ENCODE measurements at places on chromosomes 3 and 15.

- no peaks in the 10 kb centered on the region for H3K36me3 ChIP-seq
- H3K4me1 ChIP-seq, result peaks cover 3% of the 10 kb centered on the region
- no peak for DNase-seq
- H3K27me3 ChIP-seq, result peaks cover 3% of the 10 kb centered on the region
- no peak overlapping the region for H3K4me3 ChIP-seq
- H3K27ac ChIP-seq, result no peak overlapping the region
Measured at GRCh38 chr3:2094941-2095340, 3.7 kb upstream of the CNTN4 start.

- no peaks in the 10 kb centered on the region for H3K27me3 ChIP-seq
- no peak for DNase-seq
- no peaks in the 10 kb centered on the region for H3K4me1 ChIP-seq
Measured at GRCh38 chr3:17234382-17234781, 349.6 kb downstream of the PLCL2 start.

DNA sequence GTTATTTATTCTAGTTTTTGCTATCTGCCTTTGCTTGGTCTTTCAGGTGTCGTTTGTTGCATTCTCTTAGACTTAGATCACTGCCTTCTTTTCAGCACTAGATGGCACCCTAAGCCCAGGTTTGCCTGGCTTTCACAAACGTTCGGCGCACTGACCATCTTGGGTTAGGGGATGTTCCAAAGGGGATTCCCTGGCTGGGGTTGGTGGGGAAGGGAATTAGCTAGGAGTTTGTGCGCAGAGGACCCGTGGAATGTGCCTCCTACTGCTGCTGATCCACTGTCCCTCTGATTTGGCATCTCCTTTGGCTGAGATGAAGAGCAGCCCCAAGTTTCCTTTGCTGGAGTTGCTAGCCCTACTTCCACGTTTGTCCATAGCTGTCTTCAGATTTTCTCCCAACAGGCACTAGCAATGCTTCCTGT lies 33.9 kb downstream of the PFN2 start:
- no peaks in the 10 kb centered on the region for H3K27me3 ChIP-seq
- H3K36me3 ChIP-seq, result no peaks in the 10 kb centered on the region
- H3K4me3 ChIP-seq, result no peak overlapping the region
- no peaks in the 10 kb centered on the region for H3K4me1 ChIP-seq
- peak; percentile 90 for DNase-seq

DNA sequence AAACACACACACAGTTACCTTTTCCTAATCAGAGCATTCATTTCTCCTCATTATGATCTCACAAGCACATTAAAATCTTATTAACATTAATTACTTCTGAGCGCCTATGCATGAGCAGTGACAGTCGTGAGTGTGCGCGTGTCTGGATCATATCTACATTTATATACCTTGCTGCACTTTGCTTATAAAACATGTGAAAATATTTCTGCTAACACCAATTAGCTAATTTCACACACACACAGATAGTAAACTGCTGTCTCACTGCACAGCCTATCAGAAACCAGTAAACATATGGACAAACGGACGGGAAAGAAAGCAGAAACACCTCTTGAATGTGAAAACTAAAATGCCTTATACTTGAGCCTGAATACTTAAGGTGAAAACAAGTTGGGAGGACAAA lies 64.8 kb downstream of the ZBTB20 start:
- no peaks in the 10 kb centered on the region for H3K4me1 ChIP-seq
- no peaks in the 10 kb centered on the region for H3K27me3 ChIP-seq
- H3K36me3 ChIP-seq, result no peaks in the 10 kb centered on the region

DNA sequence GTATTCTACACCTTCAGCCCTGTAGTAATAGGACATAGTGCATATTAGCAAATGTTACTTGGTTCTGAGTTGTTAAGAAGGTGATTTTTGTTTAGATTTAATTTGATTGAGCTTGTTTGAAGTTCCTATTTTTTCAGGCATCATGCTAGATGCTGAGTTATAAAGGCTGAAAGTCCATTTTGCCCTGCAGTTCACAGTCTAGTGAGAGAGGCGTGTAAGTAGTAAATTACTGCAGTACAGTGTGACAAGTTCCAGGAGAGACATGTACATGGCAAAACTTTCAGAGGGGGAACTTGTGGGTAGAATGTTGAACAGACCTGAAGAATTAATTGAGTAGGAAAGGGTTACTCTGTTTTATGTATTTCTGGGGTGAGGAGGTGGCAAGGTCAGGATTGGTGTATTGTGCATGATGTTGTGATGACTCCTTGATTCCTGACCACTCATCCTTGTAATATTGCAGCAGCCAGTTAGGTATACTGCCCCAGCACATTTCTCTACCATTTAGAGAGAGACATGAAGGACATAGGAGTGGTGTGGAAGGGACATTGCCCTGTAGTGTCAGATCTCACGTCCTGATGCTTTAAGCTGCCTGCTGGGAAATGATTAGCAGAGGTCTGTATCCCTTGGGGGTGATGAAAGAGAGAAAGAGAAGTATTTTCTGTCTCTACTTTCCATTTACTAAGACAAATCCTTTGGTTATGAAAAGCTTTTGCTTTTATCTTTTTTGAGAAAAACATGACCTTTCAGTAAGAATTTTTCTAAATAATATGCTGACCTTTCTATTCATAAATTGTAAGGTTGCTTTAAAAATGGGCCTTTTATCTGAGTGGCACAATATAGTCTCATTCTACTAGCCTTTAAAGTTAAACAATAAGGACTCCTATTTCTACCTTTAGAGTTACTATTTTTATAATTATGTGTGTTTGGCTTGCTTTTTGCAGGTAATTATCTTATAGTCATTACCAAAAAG lies 16.9 kb downstream of the SACM1L start:
- H3K36me3 ChIP-seq, result peaks cover 1% of the 10 kb centered on the region
- H3K4me1 ChIP-seq, result peaks cover 2% of the 10 kb centered on the region
- no peaks in the 10 kb centered on the region for H3K27me3 ChIP-seq

GRCh38 chr15:73935547-73935946 lies 9.3 kb downstream of the LOXL1 start:
- no peaks in the 10 kb centered on the region for H3K4me1 ChIP-seq
- no peak overlapping the region for H3K4me3 ChIP-seq
- no peak overlapping the region for H3K27ac ChIP-seq
- H3K27me3 ChIP-seq, result no peaks in the 10 kb centered on the region

- no peaks in the 10 kb centered on the region for H3K4me1 ChIP-seq
- H3K36me3 ChIP-seq, result no peaks in the 10 kb centered on the region
- H3K27me3 ChIP-seq, result no peaks in the 10 kb centered on the region
- peak; percentile 75 for DNase-seq
Measured at GRCh38 chr3:152474585-152474984, 205.9 kb downstream of the MBNL1 start.

DNA sequence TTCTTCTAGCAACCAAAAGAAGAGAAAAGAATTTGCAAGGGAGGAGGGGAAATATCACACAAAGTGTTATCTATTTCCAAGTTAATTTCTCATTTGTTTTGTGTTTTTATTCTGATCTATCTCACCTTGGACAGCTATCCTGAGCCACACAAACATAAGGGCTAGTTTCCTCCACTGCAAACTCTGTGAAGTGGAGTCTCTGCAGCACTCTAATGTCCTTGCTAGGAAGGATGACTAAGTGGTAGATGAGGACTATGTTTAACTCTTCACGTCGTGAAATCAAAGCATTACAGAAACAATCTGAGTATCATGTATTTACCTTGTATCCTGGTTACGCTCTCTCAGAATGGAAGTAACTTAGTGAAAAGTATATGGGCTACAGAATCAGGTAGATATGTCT lies 33.9 kb upstream of the CHRM5 start:
- no peak overlapping the region for H3K4me3 ChIP-seq
- H3K27me3 ChIP-seq, result no peaks in the 10 kb centered on the region
- H3K27ac ChIP-seq, result no peak overlapping the region
- H3K36me3 ChIP-seq, result no peaks in the 10 kb centered on the region
- DNase-seq, result no peak

GRCh38 chr3:195880037-195880431 lies 28.3 kb downstream of the TNK2 start:
- no peaks in the 10 kb centered on the region for H3K4me1 ChIP-seq
- no peaks in the 10 kb centered on the region for H3K36me3 ChIP-seq
- H3K27me3 ChIP-seq, result no peaks in the 10 kb centered on the region
- no peak for DNase-seq
- no peak overlapping the region for H3K4me3 ChIP-seq

- H3K36me3 ChIP-seq, result no peaks in the 10 kb centered on the region
- no peaks in the 10 kb centered on the region for H3K4me1 ChIP-seq
- no peak overlapping the region for H3K27ac ChIP-seq
- DNase-seq, result no peak
Measured at GRCh38 chr3:167650459-167650858, 3.3 kb downstream of the WDR49 start.

GRCh38 chr15:39406485-39406884 lies 174.4 kb upstream of the THBS1 start:
- no peak overlapping the region for H3K27ac ChIP-seq
- no peak for DNase-seq
- H3K27me3 ChIP-seq, result no peaks in the 10 kb centered on the region
- no peaks in the 10 kb centered on the region for H3K36me3 ChIP-seq
- no peak overlapping the region for H3K4me3 ChIP-seq

- peak; percentile 51 for DNase-seq
- no peak overlapping the region for H3K4me3 ChIP-seq
- H3K36me3 ChIP-seq, result no peaks in the 10 kb centered on the region
- no peak overlapping the region for H3K27ac ChIP-seq
- H3K27me3 ChIP-seq, result no peaks in the 10 kb centered on the region
Measured at GRCh38 chr3:161649900-161650484, 153.4 kb downstream of the OTOL1 start.

DNA sequence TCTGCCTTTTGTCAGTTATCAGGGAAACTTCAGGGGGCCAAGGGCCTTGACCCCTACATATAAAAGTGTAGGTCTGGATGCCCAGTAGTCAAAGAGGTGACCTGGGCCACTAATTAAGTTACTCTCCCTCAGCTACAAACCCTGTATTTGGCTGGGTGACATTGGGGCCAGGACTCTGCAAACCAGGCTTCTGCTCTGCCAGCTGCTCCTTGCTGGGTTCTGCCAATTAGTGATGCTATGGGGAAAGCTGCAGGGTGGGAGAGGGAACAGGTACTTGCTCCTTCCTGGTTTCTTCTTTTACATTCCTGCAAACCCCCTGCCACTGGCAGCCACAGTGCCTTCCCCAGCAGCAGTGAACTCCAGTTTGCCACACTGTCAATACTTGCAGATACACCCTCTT lies 179.2 kb downstream of the CADPS start:
- no peak overlapping the region for H3K27ac ChIP-seq
- no peak overlapping the region for H3K4me3 ChIP-seq
- H3K36me3 ChIP-seq, result no peaks in the 10 kb centered on the region
- H3K4me1 ChIP-seq, result no peaks in the 10 kb centered on the region
- DNase-seq, result no peak

- no peak overlapping the region for H3K4me3 ChIP-seq
- no peak overlapping the region for H3K27ac ChIP-seq
- DNase-seq, result peak; percentile 29
- no peaks in the 10 kb centered on the region for H3K27me3 ChIP-seq
Measured at GRCh38 chr3:99789011-99789721, 28.5 kb upstream of the CMSS1 start.

DNA sequence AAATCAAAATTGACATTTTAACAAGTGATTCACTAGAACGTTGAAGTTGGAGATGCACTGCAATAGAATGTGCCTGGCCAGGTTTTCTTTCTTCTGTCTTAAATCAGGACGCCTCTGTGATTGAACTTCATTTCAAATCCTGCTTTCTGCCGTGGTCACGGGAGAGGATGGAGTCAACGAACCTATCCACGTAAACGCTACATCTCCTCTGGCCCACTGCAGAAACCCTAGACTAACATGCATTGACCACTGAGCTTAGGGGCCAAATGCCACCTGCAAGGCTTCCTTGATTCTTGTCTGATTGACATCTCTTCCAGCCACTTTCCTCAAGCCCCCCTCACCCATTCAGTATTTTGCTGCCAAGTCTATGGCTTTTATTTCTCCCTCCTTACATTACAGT lies 6.3 kb upstream of the MECOM start:
- H3K4me3 ChIP-seq, result no peak overlapping the region
- H3K4me1 ChIP-seq, result peaks cover 5% of the 10 kb centered on the region
- peaks cover 27% of the 10 kb centered on the region for H3K27me3 ChIP-seq
- H3K36me3 ChIP-seq, result no peaks in the 10 kb centered on the region
- no peak overlapping the region for H3K27ac ChIP-seq
- DNase-seq, result no peak

DNA sequence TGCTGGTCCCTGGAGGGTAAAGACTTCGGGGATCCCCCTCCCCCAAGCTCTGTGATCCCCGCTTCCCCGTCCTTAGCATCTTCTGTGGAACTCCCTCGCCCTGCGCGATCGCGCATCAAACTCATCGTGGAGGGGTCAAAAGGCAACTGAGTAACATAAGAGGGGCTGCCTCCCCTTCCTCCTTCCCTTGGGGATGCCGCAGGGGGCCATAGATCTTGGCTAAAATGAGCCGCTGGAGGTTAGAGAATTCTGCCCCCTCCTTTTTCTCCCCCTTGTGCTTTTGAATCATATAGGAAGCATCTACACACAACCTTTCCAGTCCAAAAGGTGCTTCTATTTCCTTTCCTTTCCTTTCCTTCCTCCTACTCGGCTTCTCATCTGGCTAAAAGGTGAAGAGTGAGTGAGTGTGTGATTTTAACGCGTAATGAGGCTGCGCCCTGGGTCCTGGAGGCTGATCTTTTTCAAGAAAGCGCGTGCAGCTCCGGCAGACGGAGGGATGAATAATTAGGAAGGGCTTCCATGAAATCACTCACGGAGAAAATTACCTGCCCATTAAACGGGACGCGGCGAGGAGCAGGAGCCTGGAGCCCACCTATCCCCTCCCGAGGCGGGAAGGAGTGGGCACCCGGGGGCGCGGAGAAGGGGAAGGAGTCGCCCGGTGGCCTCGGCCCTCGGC lies 831 bp upstream of the ROBO2 start:
- peak overlapping the region; percentile 27 for H3K4me3 ChIP-seq
- no peaks in the 10 kb centered on the region for H3K27me3 ChIP-seq
- H3K4me1 ChIP-seq, result no peaks in the 10 kb centered on the region
- no peak overlapping the region for H3K27ac ChIP-seq

GRCh38 chr3:45007091-45007490 lies 19.0 kb upstream of the CLEC3B start:
- no peaks in the 10 kb centered on the region for H3K27me3 ChIP-seq
- no peak overlapping the region for H3K4me3 ChIP-seq
- no peak overlapping the region for H3K27ac ChIP-seq
- H3K36me3 ChIP-seq, result peaks cover 11% of the 10 kb centered on the region
- H3K4me1 ChIP-seq, result no peaks in the 10 kb centered on the region

GRCh38 chr3:132352556-132353143 lies 35.4 kb downstream of the ACP3 start:
- DNase-seq, result peak; percentile 76
- H3K27me3 ChIP-seq, result no peaks in the 10 kb centered on the region
- no peaks in the 10 kb centered on the region for H3K36me3 ChIP-seq
- no peaks in the 10 kb centered on the region for H3K4me1 ChIP-seq
- H3K27ac ChIP-seq, result no peak overlapping the region

- H3K27ac ChIP-seq, result no peak overlapping the region
- H3K27me3 ChIP-seq, result no peaks in the 10 kb centered on the region
Measured at GRCh38 chr3:194246709-194247349, 104.3 kb downstream of the CPN2 start.

DNA sequence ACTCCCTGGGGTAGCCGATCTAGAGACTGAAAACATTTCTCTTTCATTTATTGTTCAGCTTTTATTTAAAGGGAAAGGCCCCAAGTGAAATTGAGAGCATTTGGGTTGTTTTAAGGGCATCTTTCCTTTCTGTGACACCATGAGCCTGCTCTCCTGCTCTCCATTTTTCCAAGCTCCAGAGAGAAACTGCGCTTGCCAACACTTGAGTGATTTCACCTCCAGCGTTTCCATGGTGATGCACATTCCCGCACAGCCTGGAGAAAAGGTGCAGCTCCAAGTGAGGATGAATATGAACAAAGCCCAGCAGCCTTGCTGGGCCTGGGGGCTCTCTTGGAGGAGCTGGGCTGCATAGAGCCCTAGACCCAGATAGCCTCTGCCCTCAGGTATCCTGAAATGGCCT lies 159.2 kb upstream of the PPP2R3A start:
- H3K36me3 ChIP-seq, result no peaks in the 10 kb centered on the region
- H3K27ac ChIP-seq, result no peak overlapping the region
- no peaks in the 10 kb centered on the region for H3K4me1 ChIP-seq
- no peaks in the 10 kb centered on the region for H3K27me3 ChIP-seq
